ENCODE measurements at places on chromosomes 13 and 19.
A peak's percentile ranks its signal among the peaks of the same experiment; 100 is the strongest.

GRCh38 chr13:46354156-46355087 is 32.6 kb downstream of the RUBCNL start:
- DNase-seq, result peak; percentile 61

GRCh38 chr13:46866150-46866549 is 30.7 kb downstream of the HTR2A start:
- DNase-seq, result peak; percentile 91

DNA sequence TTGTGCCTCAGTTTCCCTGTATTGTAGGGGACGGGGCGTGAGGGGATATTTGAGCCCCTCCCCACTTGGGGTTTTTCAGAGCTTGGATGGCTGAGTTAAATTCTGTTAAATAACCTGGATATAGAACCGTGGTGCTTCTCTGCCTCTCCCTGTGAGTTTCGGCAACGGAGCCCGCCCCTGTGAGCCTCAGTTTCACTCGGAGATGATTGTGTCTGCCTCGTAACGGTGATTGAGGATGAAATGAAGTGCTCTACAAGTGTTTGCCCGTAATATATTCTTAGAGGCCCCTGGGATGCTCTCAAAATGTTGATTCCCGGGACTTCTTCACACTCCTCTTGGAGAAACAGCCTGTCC is 509 bp downstream of the KXD1 start:
- DNase-seq, result peak; percentile 37

DNA sequence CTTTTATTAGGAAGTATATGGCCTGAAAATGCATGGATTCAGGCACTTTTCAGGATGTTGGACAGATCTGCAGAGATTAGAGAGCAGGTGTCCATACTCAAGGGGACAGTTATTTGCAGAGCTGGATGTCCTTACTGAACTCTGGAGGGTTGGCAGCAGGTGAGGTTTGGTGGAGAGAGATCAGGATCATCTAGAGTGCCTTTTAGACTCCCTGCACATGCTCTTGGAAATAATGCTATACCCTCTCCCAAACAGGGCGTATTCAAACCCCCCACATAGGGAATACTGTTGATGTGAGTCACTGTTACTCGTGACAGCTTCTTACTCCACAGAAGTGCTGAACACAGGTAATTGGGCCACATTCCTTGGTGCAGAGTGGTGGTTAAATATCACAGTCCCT is 725.7 kb upstream of the SGCG start:
- no peak for DNase-seq

DNA sequence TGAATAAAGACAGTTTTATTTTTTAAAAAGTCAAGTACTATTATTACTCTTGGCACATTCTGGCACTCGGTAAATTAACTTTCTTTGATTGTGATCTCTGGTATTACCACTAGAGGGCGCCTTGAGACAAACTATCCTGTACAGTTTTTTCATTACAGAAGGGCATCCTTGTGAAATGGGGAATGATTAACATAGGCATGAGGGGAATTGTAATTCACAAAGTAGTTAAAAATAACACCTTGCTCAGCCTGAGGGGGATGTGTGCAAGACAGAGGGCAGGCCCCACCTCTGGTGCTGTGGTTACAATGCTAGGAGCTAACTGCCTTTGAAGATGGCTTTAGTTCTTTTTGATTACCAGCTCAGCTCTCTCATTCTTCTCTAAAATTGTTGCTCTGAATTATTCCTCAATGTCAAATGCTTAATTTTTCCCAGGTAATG is 24.2 kb upstream of the C1QTNF9B start:
- peak; percentile 51 for DNase-seq

GRCh38 chr19:19209372-19209771 is 2.4 kb upstream of the NCAN start:
- no peak for DNase-seq

GRCh38 chr13:106367361-106367971 is 168.0 kb downstream of the EFNB2 start:
- DNase-seq, result no peak

DNA sequence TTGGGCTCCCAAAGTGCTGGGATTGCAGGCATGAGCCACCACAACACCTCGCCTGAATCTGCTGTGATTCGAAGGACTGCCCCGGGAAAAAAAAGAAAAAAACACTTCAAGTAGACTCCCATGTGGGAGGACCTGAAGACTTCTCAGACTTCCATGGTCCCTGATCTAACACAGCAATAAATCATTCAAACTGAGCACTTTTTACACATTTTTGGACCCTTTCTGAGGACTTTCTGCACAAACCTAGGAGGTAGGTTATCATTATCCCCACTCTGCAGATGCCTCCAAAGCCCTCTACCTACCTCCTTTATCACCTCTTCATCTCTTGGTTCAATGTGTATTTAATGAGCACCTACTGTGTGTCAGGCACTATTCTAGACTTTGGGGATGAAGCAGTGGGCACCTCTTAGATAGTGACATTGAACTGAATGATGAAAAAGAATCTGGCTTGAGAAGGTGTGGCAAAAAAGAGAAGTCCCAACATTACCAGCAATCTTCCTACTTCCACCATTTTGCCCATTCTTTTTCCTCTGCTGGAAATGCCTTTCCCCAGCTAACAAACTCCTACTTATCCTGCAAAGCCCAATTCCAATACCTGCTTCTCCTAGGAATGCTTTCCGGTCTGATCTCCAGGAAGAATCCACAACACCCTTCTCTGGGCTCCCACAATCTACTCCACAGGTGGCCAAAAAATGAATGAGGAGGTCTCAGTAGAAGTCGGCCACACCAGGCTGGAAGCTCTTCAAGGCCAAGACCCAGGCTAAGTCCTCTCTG is 1.6 kb upstream of the CLPP start:
- no peak for DNase-seq

- DNase-seq, result no peak
Observed at GRCh38 chr13:112064222-112064621, 2.7 kb upstream of the SOX1 start.

DNA sequence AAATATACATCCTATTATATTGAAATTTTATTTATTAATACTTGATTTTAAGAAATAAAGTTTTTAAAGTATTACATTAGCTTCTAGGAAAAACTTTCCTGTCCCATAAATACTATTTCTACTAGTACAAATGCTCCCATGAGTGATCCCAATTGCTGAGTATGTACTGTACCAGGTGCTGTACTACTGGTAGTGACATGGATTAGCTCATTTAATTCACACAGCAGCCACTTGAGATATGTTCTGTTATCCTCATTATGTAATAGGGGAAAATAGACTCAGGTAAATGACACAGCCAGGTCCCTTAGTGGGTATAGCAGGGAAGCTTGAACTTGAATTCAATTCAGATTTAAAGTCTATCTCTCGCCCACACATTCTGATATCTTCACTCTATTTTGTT is 363.1 kb downstream of the FGF14 start:
- no peak for DNase-seq

DNA sequence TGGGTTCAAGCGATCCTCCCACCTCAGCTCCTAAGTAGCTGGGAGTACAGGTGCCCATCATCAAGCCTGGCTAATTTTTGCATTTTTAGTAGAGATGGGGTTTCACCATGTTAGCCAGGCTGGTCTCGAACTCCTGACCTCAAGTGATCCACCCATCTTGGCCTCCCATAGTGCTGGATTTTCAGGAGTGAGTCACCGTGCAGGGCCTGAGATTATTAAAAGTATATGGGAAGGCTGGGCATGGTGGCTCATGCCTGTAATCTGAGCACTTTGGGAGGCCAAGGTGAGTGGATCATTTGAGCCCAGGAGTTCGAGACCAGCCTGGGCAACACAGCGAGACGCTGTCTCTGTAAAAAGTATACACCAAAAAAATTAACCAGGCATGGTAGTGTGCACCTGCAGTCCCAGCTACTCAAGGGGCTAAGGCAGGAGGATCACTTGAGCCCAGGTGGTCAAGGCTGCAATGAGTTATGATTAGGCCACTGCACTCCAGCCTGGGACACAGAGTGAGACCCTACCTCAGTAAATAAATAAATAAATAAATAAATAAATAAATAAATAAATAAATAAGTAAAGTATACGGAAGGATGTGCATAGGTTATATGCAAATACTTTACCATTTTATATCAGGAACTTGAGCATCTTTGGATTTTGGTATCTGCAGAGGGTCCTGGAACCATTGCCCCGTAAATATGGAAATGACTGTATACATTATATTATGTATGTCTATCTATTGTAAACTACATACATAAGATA is 854 bp downstream of the IL12RB1 start:
- DNase-seq, result no peak

DNA sequence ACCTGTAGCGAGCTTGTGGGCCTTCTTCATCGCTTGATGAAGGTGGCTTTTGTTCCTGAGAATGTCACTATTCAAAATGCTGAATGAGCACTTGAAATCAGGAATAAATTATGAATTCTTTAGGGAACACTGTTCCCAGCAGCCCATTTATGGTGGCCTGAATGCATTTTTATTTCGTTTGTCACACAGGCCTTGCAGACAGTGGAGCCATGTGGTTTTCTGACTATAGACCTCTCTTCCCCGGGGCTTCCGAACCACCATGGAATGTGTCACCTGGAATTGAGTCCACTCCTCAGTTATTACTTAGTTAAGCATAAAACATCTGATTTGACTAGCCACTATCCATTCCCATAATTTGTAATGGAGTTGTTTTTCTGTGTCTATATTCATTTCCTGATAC is 396.9 kb downstream of the IRS2 start:
- DNase-seq, result no peak

- DNase-seq, result peak; percentile 50
Observed at GRCh38 chr13:45120967-45121831, 889 bp downstream of the GTF2F2 start.

- no peak for DNase-seq
Observed at GRCh38 chr13:25630329-25630900, 258.6 kb downstream of the ATP8A2 start.

GRCh38 chr13:94419304-94419924 is 60.1 kb downstream of the DCT start:
- DNase-seq, result peak; percentile 69

GRCh38 chr19:32558607-32559228 is 22.3 kb upstream of the PDCD5 start:
- no peak for DNase-seq

DNA sequence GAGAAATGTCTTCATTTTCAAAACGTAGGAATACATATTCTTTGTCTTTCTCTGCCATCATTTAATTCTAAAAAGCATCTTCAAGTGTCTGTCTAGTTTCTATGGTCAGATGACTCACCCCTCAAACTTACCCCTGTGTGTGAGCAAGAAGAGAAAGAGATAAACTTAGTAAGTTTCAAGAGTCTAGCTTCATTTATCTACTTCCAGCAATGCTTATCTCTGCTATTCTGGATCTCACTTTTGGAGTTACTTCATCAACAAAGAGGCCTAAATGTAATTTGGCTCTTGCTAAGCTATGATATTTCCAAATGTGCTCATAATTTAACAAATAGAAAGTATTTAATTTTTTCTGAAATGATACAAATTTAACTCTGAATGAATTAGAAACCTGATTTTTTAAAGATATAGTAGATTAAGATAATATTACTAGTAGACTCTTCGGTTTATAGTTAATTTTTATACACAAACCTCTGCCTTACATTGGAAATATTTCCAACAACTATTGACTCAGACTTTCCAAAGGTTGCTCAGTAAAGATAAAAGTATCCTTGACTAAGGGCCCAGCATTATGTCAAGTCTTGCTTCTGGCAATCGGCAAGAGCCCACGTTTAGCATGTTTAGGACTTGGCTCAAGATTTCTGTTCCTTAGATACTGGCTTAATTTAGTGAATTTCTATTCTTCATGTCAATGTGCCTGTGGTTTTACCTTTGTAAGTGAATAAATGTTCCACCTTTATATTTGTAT is 1511.0 kb upstream of the SLC10A2 start:
- DNase-seq, result peak; percentile 42

- DNase-seq, result no peak
Observed at GRCh38 chr13:110748271-110748670, 34.8 kb downstream of the ING1 start.

DNA sequence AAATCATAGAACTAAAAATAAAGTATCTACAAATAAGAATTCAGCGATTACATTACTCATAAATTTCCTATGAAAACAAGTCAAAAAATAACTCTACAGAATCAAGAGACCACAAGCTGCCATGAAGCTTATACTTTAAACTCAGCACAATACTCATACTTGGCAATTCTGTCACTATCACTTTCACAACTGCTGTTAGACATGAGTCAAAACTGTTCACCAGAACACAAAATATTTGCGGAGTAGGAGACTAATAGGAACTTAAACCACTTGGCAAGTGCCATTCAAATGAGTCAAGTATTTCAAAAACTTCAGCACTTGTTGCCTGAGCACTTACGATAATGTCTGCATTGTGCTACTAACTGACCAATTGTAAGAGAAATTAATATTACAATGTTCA is 387.8 kb upstream of the GPC6 start:
- no peak for DNase-seq

DNA sequence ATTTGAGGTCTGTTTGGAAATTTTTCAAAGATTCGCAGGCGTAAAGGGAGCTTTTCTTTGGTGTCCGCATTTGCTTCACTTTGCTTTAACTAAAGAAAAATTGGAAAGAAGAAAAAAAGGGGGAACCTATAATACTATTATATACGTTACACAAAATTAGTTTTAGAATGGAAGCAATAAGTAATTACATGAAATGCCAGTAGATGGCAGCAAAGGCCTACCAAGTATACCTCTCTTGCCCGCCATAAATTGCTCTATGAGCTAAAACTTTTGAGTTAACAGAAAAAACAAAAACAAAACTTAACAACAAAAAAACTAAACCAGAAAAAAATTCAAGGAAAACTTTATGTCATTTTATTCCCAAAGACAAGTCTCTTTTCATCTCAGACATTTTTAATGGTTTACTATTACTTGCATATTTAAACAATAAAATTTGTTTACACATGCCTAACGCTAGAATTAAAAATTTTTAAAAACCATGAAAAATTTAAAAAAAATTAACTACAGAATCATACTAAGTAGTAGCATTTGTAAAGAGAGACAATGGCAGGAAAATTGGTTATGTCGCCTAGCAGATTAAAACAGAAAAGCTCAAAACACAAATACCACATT is 271.4 kb downstream of the NALCN start:
- DNase-seq, result peak; percentile 74

GRCh38 chr13:111343186-111343805 is 22.9 kb downstream of the TEX29 start:
- DNase-seq, result no peak

DNA sequence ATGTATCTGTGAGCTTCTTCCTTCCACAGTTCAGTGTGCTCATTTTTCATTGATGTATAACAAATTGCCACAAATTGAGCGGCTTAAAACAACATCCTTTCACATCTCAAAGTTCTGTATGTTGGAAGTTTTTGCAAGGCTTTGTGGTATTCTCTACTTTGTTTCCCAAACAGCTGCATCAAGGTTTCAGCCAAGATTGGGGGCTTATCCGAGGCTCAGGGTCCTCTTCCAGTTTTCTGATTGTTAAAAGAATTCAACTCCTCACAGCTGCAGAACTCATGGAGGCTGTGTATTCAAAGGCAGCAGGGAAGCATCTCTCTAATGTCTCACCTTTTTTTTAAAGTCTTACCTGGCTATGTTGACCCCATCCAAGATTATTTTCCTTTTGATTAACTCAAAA is 1369.8 kb downstream of the PCDH9 start:
- DNase-seq, result no peak
